ENCODE measurements at places on chromosomes 5 and 9.

GRCh38 chr5:148740966-148741742 lies 85.3 kb upstream of the ADRB2 start:
- DNase-seq = peak; percentile 47

GRCh38 chr5:128091579-128091978 lies 8.0 kb downstream of the SLC12A2 start:
- DNase-seq = no peak

DNA sequence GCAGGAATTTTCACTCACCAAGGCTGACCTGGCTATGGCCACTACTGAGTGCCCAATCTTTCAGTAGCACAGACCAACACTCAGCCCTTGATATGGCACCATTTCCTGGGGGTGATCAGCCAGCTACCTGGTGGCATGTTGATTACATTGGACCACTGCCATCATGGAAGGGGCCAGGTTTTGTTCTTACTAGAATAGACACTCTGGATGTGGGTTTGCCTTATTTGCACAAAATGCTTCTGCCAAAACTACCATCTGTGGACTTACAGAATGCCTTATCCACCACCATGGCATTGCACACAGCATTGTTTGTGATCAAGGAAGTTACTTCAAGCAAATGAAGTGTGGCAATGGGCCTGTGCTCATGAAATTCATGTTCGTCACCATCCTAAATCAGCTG lies 69.7 kb upstream of the SH3GL2 start:
- DNase-seq = no peak

DNA sequence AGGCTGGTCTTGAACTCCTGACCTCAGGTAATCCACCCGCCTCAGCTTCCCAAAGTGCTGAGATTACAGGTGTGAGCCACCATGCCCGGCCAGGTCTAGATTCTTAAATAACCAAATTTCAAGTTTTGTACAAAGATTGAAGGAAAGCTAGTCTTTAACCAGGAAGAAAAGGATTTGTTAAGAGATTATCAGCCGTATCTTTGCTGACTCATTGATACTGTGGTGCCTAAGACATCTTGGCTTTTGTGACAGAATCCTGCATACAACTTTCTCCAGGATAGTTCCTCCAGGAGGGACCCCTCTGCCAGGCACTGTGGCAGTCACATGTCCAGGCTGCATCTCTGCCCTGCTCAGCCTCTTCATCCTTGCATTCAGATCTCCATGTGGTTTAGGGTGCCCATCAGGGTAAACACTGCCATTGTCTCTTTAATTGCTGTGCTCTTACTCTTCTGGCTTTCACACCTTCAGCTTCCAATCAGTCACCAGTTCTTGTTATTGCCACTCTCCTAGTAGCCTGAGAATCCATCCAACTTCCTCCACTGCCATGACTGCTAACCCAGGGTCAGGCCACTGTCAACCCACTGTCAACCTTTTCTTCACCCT lies 10.0 kb downstream of the MAP3K1 start:
- DNase-seq = no peak

DNA sequence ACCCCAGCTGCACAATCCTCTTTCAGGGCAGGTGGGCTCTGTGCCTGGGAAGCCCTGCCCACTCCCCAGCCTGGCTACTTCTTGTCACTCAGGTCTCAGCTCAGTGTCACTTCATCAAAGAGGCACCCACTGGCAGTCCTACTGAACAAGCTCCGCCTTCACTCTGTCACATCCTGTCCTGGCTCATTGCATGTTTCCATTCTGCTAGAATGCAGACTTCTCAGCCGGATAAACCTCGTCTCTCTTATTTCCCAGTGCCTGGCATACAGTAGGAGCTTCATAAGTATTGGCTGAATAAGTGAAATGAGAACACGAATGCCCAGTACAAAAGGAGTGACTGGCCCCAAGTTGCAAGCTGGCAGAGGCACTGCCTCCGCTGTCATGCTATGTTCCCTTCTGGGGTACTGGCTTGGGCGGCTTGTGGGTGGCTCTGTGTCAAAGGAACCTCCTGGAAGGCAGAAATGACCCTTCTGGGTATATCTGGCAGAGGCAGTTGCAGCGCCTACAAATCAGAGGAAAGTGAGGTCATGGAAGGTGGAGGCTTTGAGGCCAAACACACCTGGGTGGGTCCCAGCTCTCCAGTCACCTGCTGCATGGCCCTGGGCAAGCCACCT lies 98.3 kb upstream of the PHYKPL start:
- DNase-seq = peak; percentile 38

DNA sequence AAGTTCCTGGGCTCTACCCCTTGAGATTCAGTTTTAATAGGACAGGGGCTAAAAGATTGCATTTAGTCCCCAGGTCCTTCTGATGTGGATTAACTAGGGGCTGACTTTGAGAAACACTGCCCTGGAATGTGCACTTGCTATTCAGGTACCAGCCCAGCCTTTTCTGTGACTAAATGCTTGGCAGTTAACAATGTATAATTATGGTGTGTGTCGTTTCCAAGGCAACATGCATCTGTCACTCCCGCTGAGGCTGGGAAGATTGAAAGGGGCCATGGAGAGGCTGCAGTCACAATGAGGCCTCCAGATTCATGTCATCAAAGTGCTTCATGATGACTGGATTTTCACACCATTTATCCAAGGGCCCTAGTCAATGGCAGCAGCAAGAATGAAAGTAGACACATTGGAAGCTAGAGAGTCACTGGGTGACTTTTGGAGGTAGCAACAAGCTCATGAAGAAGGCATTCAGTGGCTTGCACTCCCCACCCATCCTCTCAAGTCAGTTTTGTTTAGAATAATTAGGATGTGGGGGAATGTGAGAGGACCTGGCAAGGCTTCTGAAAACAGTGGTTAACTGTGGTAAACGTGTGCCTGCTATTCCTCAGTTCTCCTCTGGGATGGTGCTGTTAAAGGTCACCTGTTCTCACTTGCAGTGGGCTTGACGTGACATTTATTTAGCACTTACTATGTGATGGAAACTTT lies 28.3 kb downstream of the RAI14 start:
- DNase-seq = no peak

GRCh38 chr9:35079041-35079425 lies 709 bp downstream of the FANCG start:
- DNase-seq = no peak

DNA sequence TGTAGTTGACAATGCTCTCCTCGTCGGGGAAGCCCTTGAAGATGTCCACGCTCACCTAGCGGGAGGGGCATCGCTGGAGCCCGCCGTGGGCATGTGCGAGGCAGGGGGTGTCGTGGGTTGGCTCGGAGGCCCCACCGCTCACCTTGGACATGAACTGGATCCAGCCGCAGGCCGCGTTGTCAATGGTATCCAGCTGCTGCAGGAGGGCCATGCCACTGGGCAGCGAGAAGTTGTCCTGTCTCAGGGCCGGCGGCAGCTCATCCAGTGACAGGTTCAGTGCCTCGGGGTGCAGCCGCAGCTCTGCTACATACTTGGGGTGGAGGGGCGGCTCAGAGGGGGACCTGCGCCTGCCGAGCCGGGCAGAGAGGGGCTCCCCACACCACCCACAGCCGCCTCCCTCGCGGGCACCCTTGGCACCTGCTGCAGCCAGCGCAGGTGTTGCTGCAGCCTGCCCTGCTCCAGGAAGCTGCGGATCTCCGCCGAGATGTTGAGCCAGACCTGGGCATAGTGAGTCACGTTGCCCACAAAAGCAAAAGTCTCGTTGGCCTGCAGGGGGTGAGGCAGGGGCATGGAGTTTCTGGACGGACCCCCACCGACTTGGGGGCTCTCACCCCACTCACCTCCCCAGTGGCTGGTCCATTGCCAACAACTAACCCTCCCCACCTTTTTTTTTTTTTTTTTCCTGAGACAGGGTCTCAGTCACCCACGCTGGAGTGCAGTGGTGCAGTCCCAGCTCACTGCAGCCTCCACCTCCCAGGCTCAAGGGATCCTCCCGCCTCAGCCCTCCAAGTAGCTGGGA lies 9.1 kb downstream of the ABCA2 start:
- no peak for DNase-seq

Data from inflammatory macrophage treated with lipopolysaccharide for 1 hour (primary cell).